ENCODE measurements at places on chromosomes 5 and 9. TPM values are rescaled to one million over a fixed set of nuclear protein-coding genes. Genes with fewer than 3 reads are reported as not detected.

Gene PRR16
- total RNA-seq, result 15.3 TPM

Gene C5orf46
- total RNA-seq, result 12.0 TPM

Gene ZNF366
- total RNA-seq, result 8.1 TPM

Gene LRRC70
- 0.77 TPM for total RNA-seq

Gene TGFBR1
- 12.3 TPM for total RNA-seq

Gene SRP19
- 31.6 TPM for total RNA-seq

Gene SYK
- 5.4 TPM for total RNA-seq

Gene CTNNAL1
- total RNA-seq, result 78.2 TPM

Gene MGAT4B
- 98.7 TPM for total RNA-seq

Gene BARX1
- not detected for total RNA-seq

Gene ABO
- total RNA-seq, result 2.3 TPM

Gene NAA35
- total RNA-seq, result 17.9 TPM

Gene TMEM252
- total RNA-seq, result not detected

Gene LRRC19
- not detected for total RNA-seq

Gene LCN15
- 0.41 TPM for total RNA-seq

Gene TCF7
- 3.0 TPM for total RNA-seq

Gene SLC46A2
- total RNA-seq, result not detected

Gene N4BP3
- 1.8 TPM for total RNA-seq

Gene LECT2
- not detected for total RNA-seq

Gene F2RL1
- 2.0 TPM for total RNA-seq

Gene GCNT1
- total RNA-seq, result 1.3 TPM

Gene BSPRY
- 0.25 TPM for total RNA-seq

Gene NR5A1
- not detected for total RNA-seq

Gene RORB
- 1.2 TPM for total RNA-seq

Gene SLC6A7
- not detected for total RNA-seq

Gene LVRN
- total RNA-seq, result 0.14 TPM

Gene PRDM9
- total RNA-seq, result not detected

Gene IL7R
- 0.66 TPM for total RNA-seq

Gene PCSK5
- 5.6 TPM for total RNA-seq

Gene HTR4
- 0.99 TPM for total RNA-seq

Gene TMEM174
- not detected for total RNA-seq

Gene SLU7
- total RNA-seq, result 56.2 TPM

Gene KLHL3
- 26.3 TPM for total RNA-seq

Gene TLX3
- total RNA-seq, result not detected

Gene ZFP37
- 1.0 TPM for total RNA-seq

Gene TAL2
- not detected for total RNA-seq

Data from left ventricle myocardium inferior (tissue), 1 donor.